ENCODE measurements at places on chromosomes 3 and 15.

DNA sequence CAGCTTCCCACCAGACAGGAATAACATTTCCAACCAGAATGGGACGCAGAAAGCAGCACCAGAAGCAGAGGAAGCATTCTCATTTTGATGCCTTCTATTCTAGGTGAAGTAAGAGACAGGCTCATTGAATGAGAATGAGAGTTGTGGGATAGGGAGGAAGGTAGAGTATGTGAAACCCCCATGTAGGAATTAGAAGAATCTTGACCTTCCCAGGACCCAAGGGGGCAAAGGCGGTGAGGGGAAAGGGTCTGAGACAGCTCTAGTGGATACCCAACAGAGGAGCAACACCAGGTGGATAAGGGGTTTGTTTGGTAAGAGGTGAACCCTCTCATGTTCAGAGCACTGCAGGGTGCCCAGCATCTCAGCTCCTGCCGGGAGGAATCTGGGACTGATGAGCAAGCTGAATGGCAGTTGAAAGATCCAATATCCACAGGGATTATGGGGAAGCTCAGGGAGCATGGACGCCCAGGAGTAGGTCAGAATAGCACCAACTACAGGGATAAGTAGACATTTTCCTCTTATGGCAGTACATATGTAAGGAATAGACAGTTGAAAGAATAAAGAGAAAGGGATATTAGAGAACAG lies 77.0 kb downstream of the PLCL2 start:
- no peak for DNase-seq

GRCh38 chr3:66372681-66373350 lies 128.0 kb downstream of the LRIG1 start:
- no peak for DNase-seq

DNA sequence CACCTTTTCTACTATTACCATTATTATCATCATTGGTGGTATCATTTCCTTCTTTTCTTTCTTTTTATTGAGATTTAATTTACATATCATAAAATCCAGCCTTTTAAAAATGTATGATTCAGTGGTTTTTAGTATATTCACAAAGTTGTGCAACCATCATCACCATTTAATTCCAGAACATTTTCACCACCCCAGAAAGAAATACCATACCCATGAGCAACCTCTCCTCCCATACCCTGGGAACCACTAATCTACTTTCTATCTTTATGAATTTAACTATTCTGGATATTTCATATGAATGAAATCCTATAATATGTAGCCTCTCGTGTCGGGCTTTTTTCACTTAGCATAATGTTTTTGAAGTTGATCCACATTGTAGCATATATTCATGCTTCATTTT lies 29.1 kb downstream of the AAGAB start:
- DNase-seq, result no peak

GRCh38 chr3:99357131-99357530 lies 281.3 kb upstream of the COL8A1 start:
- no peak for DNase-seq

- no peak for DNase-seq
These were observed 670.6 kb downstream of the PLOD2 start for GRCh38 chr3:145490088-145491048.

DNA sequence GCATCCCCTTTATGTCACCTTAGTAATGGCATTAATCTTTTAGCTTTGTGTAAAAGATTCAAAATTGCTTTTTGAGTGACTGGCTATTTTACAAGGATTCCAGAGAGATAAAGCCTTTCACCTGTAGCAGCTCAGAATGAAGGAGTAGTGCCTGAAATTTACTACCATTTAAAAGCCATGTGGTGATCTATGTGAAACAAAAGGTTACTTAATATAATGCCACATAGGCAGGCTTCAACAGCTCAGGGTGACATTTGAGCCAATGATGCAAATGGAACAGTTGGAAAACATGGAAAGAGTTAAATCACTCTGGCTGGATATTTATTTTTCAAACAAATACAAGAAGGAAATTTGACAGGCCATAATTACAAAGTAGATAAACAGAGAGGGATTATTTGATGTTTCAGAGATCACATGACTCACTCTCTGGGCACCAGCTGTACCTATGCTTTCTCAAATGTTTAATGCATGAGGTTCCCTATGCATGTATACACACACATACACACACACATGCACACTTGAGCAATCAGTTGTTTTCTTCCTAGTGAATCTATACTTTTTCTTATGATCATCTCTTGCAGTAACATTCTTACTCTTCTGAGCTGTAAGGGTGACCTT lies 171.5 kb downstream of the ZMAT3 start:
- DNase-seq, result no peak

DNA sequence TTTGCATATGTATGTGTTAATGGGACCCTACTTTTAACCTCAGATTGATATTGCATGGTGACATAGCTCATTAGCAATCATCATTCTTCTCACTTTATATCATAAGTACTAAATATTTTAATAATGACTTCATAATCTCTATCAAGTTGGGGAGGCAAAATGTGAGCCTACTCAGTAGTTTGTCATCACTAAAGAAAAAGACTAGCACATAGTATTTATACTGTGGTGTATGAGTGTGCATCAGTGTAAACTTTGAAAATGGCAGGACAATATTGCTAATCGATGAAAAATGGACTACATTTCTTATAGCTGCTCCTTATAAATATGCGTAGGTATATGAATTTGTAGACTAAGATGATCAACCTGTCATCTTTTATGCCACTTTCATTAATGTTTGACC lies 624.5 kb upstream of the ROBO2 start:
- no peak for DNase-seq

DNA sequence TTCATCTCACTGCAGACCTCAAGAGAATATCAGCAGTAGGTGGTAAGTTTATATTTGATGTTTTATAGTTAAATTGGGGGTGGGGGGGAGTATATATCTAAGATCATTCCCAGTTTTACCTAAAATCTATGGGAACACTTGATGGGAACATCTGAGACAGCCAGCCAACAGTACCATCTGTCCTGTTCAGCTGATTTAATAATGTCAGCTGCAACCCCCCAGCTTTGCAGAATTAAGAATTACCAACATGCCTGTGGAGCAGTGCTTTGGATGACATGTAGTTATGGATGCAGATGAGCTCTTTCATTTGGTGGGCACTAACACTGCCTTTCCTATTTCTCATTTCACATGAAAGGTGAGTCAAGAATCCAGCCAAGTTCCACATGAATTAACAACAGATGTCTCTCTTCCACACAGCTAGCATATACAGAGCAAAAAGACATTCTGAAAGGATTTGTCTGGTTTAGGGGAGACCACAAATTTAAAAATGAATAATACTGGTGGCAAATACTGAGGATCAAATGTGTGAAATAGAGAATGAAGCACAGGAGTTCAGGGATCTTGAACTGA lies 76.2 kb downstream of the SETD5 start:
- DNase-seq, result no peak

GRCh38 chr15:39595338-39596221 lies 14.7 kb downstream of the THBS1 start:
- no peak for DNase-seq

GRCh38 chr3:1139071-1139470 lies 46.2 kb downstream of the CNTN6 start:
- DNase-seq, result no peak

DNA sequence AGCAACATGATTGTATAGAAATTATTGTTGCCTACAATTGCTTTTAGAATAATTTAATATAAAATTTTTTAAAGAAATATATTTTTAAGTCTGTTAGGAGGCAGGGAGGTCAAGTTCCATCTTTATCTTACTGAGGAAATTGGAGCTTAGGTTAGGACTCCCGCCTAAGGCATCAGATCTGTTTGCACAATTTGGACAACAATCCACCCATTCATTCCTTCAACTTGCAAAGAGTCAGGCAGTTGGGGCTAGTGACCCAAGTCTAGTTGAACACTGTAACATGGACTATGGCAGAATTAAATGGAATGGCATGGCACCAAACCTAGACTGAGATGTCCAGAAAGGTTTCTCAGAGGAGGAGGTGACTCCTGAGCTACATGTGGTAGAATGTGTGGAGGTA lies 149.4 kb upstream of the SETMAR start:
- no peak for DNase-seq

GRCh38 chr3:123021996-123022510 lies 5.5 kb downstream of the SEMA5B start:
- DNase-seq, result no peak

DNA sequence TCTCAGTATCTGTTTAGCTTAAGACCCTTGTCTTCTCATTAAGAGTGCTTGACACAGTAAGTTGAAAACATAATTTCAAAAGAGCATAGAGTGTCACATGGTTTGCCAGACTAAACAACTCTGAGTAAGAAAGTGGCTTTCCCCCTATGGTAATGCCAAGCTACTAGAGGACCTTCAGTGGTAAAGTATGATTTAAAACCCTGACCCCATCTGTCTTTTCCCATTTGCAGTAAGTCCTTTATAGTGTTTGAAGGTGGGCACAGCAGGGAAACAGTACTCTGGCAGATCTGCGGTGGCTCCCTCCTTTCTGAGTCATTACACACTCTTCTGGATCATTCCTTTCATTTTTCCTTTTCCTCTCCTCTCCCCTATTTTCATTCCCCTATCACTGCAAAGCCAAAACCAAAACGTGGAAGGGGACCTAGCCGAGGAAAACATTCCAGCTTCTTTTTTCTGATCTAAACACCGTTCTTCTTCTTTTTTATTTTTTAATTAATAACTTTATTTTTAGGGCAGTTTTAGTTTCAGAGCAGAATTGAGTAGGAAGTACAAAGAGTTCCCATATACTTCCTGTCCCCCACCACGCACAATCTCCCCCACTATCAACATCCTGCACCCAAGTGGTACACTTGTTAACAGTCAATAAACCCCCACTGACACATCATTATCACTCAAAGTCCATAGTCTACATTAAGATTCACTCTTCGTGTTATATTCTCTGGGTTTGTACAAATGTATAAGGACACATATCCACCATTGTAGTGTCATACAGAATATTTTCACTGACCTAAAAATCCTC lies 74.7 kb downstream of the PPARG start:
- DNase-seq, result no peak

DNA sequence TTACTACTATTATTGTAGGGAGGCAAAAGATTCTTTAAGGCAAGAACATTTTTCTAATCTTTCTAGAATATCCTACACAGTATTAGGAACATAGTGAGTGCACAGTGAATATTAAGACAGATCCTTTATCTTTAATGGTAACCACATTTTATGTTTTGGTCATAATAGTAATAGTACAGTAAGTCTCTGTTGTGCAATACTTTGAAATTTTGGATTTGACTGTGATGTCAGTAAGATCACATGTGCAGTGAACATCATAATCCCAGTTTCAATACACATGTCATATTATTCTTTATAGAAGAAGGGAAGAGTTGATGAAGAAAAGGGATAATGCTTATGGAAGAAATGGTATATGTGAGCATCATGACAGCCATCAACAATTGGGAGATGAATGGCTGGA lies 10.7 kb downstream of the STT3B start:
- no peak for DNase-seq

- no peak for DNase-seq
These were observed 85.4 kb downstream of the IGSF11 start for GRCh38 chr3:118949113-118949760.

DNA sequence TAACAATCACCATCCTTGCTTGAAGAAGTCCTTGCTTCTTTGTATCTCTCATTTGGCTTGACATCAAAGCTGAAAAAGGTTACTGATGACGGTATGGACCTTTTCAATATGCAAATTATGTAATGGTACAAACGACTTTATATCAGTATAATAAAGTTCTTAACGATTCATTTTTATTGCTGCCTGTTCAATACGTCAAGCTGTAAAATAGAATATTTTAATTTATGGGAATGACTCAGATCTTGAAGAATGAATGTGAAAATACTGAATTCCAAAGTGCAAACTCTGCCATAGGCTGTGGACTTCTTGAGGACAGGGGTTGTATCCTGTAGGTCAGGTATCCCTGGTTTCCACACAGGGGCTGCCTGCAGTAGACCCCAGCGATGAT lies 156.2 kb downstream of the PLCL2 start:
- no peak for DNase-seq

DNA sequence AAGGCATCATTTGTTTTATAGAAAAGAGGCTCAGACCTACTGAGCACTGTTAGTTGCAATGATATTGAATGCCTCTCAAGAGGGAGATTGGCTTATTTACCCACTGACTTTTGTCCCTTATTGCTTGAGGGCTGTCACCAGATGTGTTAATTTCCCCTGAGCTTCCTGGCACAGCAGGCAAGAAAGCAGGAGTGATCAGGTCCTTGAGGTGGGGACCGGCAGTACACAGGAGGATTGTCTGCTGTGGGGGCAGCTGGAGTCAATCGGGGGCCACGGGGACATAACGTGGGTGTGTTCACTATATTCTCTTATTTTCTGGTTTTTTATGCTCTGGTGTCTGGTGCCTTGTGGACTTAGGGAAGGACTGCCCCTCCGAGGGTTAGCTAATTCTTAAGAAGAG lies 44.6 kb downstream of the GASK1A start:
- no peak for DNase-seq

DNA sequence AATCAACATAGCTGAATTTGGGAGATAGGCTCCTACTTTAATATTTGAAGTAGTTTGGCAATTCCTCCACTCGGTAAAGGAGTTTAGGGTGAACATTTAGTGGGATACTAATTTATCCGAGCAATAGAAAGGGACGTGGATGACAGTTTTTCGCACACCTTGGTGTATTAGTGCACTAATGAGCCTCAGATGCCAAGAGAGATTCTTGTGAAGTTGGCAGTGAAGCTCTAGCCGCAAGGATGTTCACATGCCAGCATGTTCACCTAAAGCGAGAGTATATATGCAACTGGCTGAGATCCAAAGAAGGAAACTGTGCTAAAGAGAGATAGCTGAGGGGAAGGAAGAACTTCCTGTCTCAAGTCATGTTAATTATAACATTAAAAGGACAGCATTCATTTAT lies 58.5 kb downstream of the TGFBR2 start:
- no peak for DNase-seq

DNA sequence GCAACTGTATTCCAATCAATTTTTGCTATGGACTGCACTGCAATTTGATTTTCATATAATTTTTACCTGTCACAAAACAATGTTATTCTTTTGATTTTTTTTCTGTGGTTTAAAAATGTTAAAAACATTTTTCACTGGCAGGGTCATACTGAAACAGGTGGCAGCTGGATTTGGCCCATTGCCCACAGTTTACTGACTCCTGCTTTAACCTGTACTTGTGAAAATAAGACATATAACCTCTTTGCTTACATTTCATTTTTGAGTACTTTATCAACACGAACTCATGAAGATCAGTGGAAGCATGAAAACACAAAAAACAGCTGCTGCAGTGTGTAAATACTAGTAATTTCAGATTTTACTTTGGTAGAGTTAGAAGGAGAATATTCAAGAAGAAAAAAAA lies 313.1 kb downstream of the WDR72 start:
- no peak for DNase-seq

DNA sequence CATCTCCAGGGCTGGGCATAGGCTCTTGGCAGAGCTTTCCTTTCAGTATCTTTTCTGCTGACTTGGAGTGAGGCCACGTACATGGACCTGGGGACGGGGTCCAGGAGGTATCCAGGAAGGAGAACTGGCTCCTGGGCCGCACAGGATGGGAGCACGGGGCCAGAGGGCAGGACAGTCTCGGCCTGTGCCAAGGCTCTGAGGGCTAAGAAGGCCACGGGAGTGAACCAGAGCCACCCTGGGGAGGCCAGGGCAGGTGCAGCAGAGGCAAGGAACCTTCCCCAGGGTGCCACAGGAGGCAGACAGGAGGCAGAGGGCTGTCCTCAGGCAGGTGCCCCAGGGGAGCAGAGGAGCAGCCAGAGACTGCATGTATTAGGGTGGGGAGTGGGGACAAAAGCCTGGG lies 50.3 kb downstream of the PLXNA1 start:
- DNase-seq, result no peak

Measured in progenitor cell of endocrine pancreas (in vitro differentiated cells).